CD4-positive, alpha-beta T cell (primary cell): ENCODE measurements at places on chromosomes 2 and 18. TPM values are rescaled to one million over a fixed set of nuclear protein-coding genes. Genes with fewer than 3 reads are reported as not detected.

MPV17 gene
- total RNA-seq = 31.0 TPM

- DNase-seq = no peak
Measured at GRCh38 chr2:75133621-75134570, 65.4 kb downstream of the TACR1 start.

DNA sequence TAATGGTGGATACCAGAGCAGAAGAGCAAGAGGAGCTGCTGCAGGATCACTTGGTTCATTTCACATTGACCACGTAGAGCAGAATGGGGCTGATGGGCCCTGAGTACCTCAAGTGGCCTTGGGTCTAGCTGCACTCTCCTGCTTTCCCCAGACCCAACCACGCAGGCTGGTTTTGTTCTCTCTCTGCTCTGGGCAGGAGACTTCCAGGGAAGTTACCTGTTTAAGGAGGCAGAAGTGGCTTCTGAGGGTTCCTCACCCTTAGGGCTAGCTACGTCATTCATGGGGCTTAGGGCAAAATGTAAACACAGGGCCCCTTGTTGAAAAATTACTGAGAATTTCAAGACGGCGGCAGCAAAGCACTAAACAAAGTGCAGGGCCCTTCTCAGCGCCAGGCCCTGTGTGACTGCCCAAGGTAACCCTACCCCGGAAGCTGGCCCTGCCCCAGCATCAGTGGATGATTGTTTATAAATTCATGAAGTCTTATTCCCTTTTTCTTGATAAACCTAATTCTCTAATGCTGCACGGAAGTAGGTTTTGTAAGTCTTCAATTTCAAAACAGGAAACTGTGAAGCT, 75.9 kb downstream of the TMEM182 start:
- no peak for DNase-seq

DNA sequence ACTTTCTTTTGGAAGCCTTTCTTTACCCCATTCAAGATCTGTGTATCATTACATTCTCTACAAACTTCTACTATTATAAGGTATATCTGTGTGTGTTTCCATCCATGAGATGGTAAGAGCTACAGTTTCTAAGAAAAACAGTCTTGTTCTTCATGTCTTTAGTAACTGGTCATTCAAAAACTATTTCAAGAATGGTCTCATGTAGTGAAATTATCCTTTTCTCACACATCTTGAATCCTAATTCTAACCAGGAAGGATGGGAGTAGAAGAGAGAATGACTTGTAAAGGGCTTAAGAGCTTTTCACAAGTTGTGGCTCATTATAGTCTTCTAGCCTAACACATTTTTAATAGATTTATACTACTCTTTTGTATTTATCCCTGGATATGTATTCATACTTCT, 47.3 kb downstream of the ROCK1 start:
- no peak for DNase-seq

DNA sequence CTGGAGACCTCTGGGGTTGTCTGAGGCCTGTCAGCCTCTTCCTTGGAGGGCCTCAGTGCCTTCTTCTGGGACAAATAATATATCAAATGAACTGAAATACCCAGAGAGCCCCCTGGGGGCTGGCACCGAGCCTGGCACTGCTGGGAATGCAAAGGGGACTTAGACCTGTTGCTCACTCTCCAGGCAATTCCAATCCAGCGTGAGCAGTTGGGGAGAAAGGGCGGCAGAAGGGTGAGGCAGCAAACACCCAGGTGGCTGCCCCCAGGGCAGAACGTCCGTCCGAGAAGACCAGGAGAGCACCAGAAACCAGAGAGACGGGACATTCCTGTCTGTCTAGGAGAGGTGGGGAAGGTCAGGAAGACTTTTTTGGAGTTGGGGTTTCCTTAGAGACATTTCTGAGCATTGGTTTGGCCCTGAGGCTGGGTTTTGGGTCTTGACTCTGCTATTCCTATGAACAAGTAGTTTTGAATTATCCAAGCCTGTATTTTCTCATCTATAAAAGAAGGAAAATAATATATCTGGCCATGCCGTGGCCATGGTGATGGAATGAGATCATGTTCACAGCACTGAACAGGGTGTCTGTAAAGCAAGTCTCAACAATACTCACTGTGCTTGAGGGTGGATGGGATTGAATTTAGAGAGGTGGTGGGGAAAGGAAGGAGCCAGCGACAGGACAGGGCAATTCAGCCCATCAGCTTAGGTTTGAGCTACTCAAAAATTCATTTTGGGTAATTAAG, 44.3 kb upstream of the ZBTB7C start:
- no peak for DNase-seq

AQP12B gene
- not detected for total RNA-seq

DNA sequence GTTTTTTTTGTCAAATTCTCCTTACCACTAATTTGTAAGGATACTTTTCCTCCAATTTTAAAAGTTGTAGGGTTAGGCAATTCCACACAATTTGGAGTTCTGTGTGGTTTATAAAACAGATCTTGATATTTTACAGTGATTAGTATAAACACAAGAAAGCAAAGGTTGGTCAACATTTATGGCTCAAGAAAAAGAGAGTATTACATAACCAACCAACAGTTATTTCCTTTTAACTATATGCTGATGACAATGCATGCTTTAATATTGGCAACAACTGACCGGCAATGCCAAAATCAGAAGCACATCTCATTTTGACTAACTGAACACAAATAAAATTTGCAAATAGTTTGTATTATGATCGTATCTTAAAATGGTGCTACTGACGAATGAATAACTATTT, 137.2 kb downstream of the CDH2 start:
- no peak for DNase-seq

GRCh38 chr2:77028032-77028600, 494.1 kb downstream of the LRRTM4 start:
- no peak for DNase-seq

UGT1A6 gene
- not detected for total RNA-seq
